Activated effector memory CD4-positive, alpha-beta T cell treated with anti-CD3 and anti-CD28 coated beads, Interleukin-2, amount 50 U/mL, for 16 hours (primary cell): ENCODE measurements at places on chromosomes 1 and 21.

- no peak for DNase-seq
Measured at GRCh38 chr1:99891997-99892396, 41.8 kb downstream of the AGL start.

DNA sequence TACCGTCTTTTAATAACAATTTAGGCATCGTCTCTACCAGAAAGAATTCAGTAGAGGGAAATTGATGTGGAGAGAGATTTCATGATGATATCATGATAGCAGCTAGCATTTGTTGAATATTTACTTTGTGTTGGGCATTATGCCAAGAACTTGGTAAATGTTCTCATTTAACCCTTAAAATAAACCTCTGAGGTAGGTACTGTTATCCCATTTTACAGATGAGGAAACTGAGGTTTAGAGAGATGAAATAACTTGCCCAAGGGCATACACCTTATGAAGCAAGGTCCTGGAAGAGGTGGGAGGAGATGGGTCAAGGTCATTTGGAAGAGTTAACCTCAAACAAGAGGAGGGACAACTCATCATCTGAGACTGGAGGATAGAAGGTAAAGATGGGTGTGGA lies 34.8 kb downstream of the TSNAX start:
- no peak for DNase-seq

- DNase-seq = no peak
Measured at GRCh38 chr1:119091618-119092017, 48.8 kb downstream of the WARS2 start.

- DNase-seq = no peak
Measured at GRCh38 chr1:241888232-241888631, 40.2 kb downstream of the EXO1 start.

GRCh38 chr1:14969006-14969405 lies 184.5 kb upstream of the TMEM51 start:
- DNase-seq = peak; percentile 67

- DNase-seq = no peak
Measured at GRCh38 chr21:39650801-39651200, 38.1 kb downstream of the B3GALT5 start.

DNA sequence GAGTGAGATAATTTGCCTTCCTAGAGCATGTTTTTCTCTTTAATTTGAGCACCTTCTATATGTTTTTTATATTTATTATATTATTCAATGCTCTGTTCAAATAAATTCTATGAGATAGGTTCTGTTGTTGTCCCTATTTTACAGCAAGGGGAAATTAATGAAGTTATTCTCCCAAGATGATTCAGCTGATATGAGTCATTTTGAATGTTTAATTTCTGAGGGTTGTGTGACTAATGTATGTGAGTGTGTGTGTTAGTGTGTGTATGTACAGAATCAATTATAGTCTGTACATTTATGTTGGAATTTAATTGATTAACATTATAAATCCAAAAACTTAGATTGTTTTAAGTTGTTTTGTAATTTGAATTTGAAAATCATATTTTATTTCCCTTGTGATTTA lies 1536.7 kb upstream of the B3GALT2 start:
- no peak for DNase-seq

GRCh38 chr1:8323706-8324105 lies 5.8 kb downstream of the SLC45A1 start:
- no peak for DNase-seq

GRCh38 chr1:15080328-15081007 lies 73.1 kb upstream of the TMEM51 start:
- no peak for DNase-seq

- no peak for DNase-seq
Measured at GRCh38 chr1:40676501-40676900, 11.0 kb upstream of the RIMS3 start.

GRCh38 chr1:63903947-63904610 lies 130.3 kb downstream of the ROR1 start:
- DNase-seq = no peak

DNA sequence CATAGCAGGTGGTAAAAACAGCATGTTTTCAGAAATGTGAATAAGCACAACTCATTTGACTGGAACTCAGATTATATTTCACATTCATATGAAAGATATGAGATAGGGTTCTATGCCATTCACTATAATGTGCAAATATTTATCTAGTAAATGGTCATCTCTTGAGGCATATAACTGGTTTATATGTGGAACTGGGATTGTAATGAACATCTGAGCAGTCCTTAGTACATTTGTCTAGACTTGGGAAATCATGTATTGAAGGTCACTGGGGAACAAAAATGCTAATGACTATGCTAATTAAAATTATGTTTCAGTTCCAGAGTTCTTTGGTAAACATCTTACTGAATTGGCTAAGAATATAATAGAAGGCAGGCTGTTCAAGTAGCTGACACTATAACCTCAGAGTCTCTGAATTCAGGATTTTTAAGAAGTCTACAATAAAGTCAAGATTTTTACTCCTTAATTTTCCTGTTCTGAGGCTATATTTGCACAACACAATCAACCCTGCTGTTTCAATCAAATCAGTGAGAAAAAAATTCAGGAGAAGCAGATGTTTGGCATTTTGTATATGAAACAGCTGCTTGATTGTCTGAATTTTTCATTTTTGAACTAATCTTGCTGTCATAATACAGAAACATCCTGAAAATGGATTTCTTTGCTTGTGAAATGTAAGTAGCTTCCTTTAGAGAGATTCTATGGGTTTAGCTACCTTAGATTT lies 244.8 kb upstream of the RGS18 start:
- DNase-seq = no peak

DNA sequence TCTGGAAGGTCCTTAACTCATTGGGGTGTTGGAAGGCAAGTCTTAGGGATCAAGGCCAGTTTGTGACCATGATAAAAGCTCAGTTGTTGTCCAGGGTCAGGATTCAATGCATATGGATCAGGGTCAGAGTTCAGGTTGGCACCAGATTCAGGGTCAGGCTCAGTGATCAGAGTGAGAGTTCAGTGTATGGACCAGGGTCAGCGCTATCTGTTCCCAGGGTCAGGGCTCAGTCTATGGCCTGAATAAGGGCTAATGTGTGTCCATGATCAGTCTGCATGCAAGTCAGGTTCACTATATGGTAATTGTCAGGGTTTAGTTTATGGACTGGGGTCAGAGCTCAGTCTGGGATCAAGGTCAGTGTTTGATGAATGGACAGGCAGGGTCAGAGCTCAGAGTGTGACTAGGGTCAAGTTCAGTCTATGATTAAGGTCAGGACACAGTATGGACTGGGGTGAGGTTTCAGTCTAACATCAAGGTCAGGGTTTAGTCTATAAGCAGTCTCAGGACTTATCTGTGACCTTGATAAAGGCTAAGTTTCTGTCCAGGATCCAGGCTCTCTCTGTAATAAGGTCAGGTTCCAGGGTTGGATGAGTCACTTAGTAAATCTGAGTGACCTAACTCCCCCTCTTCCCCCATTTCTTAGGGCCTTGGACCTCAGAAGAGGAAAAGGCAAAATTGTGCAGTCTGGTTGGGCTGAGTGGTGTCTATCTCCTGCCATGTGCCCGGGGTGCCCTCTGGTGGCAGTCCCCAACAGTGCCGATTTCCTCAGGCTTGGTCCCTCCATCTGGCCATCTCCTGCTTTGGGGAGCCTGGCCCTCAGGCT lies 23.8 kb downstream of the KNCN start:
- peak; percentile 89 for DNase-seq

DNA sequence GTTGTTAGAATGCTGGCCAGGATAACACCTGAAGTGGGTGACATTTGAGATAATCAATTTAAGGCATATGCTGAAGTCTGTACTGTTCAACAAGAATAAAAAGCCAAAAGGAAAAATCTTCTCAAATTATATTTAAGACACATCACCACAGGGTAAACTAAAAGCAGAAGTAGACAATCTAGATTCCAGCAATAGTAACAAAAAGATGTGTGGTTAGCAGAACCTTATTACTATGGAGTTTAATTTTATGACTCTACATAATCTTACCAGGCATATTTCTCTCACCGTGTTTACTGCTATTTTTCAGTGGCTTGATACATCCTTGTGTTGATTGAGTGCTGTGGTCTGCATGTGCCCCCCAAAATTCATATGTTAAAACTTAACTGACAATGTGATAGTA lies 300.4 kb upstream of the ZP4 start:
- no peak for DNase-seq

GRCh38 chr1:150262388-150263320 lies 5.1 kb downstream of the CA14 start:
- DNase-seq = no peak

- no peak for DNase-seq
Measured at GRCh38 chr1:107829036-107829770, 135.8 kb downstream of the VAV3 start.
